ENCODE measurements at places on chromosomes 7 and 10. TPM values are rescaled to one million over a fixed set of nuclear protein-coding genes. Genes with fewer than 3 reads are reported as not detected.
A peak's percentile ranks its signal among the peaks of the same experiment; 100 is the strongest.

DNA sequence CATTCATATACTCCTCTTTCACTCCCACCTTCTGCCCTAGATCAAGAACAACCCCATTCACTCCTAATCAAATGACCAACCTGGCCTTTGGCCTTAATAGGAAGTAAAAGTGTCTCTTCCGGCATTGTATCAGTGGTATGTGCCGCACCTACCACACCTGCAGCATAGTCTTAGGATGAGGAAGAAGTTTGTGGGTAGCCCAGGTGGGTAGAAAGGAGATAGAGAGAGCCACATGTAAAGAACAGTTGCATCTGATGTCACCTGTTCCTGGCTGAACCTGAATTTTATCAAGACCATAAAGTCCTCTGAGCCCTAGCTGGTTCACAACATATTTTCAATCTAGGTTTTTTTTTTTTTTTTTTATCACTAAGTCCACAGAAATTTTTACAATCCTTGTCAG is 55.5 kb upstream of the PTPN12 start:
- no peak for DNase-seq

DNA sequence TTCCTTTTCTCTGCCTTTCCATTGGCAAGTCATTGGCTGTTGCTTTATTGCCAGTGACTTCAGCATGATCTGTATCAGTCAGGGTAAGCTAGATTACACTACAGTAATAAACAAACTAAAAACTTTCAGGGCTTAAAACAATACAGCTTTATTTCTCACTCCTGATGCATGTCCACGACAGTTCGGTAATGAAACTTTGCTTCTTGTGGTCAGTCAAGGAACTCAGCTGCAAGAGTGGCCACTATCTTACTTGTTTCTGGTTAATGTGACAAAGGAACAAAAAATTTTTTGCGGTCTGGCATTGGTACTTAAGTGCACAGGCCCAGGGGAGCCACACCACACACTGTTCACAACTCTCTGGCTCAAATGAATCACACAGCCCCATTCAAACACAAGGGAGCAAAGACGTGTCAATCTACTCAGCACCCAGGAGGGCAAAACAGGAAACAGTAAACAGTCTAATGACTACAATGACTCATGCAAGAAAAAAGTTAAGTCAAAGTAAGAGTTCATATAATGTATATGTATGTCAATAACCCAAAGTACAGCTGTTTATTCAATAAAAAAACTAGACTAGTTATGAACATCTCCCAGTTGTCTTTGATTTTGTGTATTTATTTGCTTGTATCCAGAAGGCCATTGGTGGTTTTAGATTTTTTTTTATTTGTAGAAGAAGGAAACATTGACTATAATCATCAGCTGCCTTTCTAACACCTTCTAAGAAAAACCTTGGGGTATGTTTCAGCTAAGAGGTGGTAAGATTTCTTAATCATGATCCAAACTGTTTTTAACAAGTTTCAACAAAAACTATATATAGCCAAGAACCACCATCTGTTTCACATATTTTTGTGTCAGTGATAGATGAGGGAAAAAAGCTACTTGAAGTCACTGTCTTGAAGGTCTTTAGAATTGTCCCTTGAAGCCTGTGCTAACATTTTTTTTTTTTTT is 134.4 kb upstream of the FAM3C start:
- DNase-seq = peak; percentile 99

DNA sequence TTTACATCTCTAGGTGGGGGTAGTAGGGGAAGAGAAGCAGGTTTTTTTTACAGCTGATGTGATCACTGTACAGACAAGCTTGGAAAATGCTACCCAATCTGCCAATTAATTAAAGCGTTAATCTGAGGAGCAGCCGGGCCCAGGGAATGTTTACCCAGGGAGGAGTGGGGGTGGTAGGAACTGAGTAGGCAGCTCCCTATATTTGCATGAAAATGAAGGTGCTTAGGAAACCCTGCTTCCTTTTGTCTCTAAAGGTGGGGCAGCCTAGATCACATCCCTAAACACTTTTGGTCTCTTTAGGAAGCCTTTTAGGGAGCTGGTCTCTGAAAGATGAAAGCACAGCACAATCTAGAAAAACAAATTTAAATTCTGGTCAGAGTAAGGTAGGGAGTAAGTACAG is 53.0 kb upstream of the NFKB2 start:
- DNase-seq = no peak

- DNase-seq = no peak
These were observed 49.8 kb upstream of the FGFR2 start for GRCh38 chr10:121648059-121648458.

DNA sequence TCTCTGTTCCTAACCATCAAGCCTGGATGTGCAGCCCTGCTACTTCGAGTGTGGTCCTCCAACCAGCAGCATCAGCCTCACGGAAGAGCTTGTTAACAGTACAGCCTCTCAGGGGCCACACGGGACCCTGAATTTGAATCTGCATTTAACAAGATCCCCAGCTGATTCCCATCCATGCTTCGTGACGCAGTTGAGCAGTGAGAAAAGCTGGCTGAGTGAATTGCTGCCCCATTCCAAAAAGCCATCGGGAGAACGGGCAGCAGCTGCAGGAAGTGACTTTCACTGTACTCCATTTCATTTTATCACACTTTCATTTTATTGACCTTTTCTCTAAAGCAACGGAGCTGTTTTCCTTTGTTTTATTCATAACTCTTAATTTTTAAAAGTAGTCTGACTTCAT is 22.5 kb downstream of the FAM171A1 start:
- DNase-seq = no peak

GRCh38 chr7:149479568-149479967 is 18.0 kb downstream of the ZNF746 start:
- no peak for DNase-seq

DNA sequence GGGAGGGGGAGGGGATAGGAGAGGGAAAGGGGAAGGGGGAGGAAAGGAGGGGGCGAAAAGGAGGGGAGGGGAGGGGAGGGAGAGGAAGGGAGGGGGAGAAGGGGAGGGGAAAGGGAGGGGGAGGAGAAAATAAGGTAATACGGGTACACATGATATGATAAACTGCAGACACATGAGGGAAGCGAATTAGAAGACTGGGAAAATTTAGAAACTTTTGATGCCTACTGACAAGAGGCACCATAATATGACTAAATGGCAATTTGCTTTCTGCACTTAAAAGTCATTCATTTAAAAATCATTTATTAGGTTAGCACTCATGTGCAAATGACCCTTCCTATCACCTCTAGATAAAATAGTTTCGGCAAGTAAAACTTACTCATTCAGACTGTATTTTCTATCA is 73.6 kb downstream of the ARHGAP12 start:
- DNase-seq = no peak

DNA sequence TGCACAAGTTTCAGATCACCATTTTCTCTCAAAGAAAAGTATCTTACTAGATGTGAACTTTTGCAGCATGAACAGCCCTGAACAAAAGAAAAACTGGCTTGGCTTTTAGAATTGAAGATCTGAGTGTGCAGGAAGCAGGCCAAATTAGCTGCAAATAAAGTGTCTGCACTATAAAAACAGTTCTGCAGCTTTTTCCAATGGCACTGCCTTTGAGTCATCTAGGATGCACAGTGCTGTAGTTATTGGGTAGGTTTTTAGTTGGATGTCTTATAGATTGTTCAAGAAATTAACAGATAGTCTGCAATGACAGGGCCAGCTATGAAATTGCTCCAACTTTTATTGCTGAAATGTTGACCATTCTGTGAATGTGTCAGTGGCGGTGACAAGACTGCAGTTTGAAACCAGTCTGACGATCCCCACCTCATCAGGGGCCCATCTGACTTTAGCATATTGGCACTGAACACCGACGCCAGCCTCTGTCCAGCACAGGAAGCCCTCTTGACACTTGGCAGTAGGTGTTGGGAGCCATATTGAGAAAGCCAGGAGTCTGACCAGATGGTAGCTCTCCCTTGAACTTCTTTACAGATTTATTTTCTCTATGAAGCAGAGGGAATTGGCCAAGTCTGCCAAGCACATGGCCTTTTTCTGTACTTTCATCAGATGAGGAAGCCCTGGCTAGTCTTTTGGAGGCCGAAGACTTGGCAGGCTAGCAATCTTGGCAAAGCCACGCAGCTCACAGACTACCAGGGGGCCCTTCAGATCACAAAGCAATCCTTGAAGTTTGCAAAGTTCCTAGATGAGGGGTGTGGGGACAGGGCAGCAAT is 490.6 kb downstream of the NEBL start:
- DNase-seq = no peak

DNA sequence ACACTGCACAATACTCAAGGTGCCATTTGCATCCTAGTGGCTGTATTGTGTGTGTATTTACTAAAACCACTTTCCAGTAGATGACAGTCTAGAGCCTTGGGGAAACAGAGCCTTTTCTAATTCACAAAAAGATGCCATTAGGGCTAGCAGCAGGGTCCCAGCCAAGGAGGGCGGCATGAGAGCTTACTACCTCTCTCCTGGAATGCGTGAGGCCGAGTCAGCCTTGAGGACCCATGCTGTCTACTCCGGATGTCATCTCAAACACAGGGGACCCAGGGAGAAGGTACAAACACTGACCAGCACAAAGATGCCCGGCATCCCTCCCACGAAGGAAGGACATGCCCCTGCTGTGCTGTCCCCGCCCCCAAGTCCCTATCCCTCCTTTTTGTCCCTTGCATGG is 65.5 kb downstream of the CYCS start:
- no peak for DNase-seq

DNA sequence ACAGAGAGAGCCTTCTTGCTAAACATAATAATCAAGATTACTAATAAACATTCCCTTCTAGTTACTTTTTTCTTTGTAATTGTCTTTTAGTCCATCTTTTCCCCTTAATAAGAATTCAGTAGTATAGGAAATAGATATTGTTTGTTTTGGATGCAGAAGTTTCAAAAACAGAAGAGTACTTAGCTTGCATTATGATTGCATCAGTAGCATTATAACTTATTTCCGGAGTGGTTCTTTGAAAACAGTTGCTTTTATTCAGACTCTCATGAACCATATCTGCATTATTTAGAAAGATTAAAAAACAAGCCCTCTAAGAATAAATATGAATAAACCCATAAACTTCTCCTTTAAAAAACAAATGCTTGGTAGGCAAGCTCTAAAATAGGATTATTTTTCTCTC is 34.0 kb upstream of the DKK1 start:
- no peak for DNase-seq

- no peak for DNase-seq
These were observed 56.7 kb upstream of the SEPHS1 start for GRCh38 chr10:13404791-13405190.

GRCh38 chr10:118870467-118871243 is 115.9 kb upstream of the CACUL1 start:
- DNase-seq = peak; percentile 67

GRCh38 chr10:70714245-70714644 is 41.9 kb downstream of the ADAMTS14 start:
- DNase-seq = no peak

DNA sequence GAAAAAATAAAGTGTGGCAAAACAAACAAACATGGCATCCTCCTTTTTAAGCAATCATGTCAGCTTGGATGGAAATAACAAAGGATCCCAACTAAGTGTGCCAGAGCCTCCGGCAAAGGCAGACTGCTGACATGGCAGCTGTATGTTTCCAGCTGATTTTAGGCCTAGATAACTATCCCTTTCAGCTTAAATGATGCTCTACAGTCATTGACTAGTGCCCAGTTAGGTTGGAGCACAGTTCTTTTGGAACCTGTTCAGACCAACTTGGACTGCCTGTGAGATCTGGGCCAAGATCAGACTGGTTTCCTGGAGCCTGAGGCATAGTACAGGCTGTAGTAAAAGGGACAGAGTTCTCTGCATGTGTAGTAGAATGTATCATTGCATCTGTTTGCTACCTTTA is 128.7 kb downstream of the DYNC1I1 start:
- peak; percentile 42 for DNase-seq

GRCh38 chr7:132777956-132778355 is 201.7 kb upstream of the PLXNA4 start:
- no peak for DNase-seq

DNA sequence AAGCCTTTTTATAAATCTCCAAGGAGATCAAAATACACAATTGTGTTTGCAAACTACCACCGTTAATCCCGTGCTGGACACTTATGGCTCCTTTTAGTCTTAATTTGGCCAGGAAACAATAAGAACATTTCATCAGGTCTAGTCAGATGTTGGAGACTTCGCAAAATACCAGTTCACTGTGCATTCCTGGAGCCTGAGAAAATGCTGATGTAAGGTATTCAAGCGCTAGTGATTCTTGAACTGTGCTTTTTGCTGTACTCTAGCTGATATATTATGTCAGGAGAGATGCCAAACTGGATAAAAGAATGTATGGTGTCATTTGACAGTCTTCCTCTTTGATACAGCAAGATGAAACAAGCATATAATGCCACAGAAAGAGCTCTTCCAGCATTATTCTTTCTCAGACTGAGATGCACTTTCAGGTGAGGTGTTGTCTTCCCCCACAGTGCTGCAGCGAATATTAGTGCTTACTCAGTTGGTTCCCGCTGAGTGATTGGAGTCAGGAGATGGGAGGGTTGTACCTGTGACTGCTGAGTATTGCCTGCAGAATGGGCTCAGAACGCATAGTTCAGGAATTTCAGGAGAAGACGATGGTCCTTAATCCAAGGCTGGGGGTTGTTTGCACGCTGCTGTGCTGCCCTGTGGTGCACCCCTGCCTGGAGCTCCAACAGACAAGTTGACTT is 59.2 kb downstream of the OGDH start:
- no peak for DNase-seq

DNA sequence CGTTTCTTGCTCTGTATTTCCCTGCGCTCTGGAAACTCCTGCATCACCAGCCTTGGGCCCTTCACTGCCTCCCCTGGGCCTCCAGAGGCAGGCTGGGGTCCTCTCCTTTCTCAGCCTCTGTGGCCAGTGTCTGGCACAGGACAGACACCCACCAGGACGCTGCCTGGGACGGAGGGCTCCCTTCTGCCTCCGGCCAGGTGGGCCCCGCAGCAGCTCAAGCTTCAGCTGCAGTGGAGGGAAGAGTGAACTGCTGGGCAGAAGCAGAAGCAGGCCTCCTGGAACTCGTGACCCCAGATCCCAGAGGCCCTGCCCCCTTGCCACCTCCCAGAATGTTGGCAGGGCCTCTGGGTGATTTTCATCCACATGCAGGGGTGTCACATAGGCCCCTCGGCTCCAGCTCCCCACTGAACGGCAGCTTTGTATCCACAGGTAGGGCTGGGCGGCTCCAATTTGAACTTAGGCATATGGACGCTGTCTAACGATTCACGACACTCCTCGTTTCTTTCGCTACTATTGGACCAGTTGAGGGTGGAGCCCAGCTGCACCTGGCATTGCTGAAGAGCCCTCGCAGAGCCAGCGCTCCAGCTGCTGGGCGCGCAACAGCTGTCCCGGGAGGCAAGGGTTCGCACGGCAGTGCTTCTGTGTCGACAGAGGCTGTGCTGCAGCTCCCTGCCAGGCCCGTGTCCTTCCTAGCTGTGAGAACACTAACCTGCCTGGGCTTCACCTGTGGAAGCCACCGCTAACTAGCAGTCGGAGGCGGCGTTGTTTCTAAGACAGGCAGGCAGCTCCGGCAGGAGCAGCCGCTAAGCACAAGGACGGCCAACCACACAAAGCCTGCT is 18.4 kb upstream of the GPR146 start:
- DNase-seq = no peak

LMOD2 gene
- total RNA-seq = not detected

VWA2 gene
- total RNA-seq = not detected

OGA gene
- total RNA-seq = 41.7 TPM

PON3 gene
- not detected for total RNA-seq

TACR2 gene
- 0.36 TPM for total RNA-seq

FRAT1 gene
- 0.60 TPM for total RNA-seq

GHRHR gene
- total RNA-seq = not detected

All from RPMI7951 (cell line).